ENCODE measurements at places on chromosomes 4 and X. TPM values are rescaled to one million over a fixed set of nuclear protein-coding genes. Genes with fewer than 3 reads are reported as not detected.

The AKAP14 gene
- total RNA-seq: 3.3 TPM

GRCh38 chr4:135316266-135316779, 1114.7 kb upstream of the PABPC4L start:
- DNase-seq: no peak

- peak; percentile 34 for DNase-seq
Measured at GRCh38 chrX:3815896-3816664, 102.6 kb upstream of the PRKX start.

GRCh38 chr4:147351083-147351787, 129.7 kb upstream of the EDNRA start:
- DNase-seq: no peak

- no peak for DNase-seq
Measured at GRCh38 chr4:70614184-70614555, 14.4 kb upstream of the ENAM start.

Measured in dorsolateral prefrontal cortex (tissue), 122 donors.